Thoracic aorta (tissue), 2 donors: ENCODE measurements at places on chromosomes 7 and 10.

GRCh38 chr7:11427686-11428273 lies 404.2 kb downstream of the THSD7A start:
- H3K4me1 ChIP-seq = no peaks in the 10 kb centered on the region
- no peaks in the 10 kb centered on the region for H3K27me3 ChIP-seq
- no peak overlapping the region for H3K27ac ChIP-seq
- H3K36me3 ChIP-seq = no peaks in the 10 kb centered on the region

GRCh38 chr10:68272833-68273232 lies 40.9 kb upstream of the ATOH7 start:
- no peaks in the 10 kb centered on the region for H3K27me3 ChIP-seq
- no peak overlapping the region for H3K27ac ChIP-seq
- no peaks in the 10 kb centered on the region for H3K4me1 ChIP-seq
- no peaks in the 10 kb centered on the region for H3K36me3 ChIP-seq
- H3K4me3 ChIP-seq = no peak overlapping the region

DNA sequence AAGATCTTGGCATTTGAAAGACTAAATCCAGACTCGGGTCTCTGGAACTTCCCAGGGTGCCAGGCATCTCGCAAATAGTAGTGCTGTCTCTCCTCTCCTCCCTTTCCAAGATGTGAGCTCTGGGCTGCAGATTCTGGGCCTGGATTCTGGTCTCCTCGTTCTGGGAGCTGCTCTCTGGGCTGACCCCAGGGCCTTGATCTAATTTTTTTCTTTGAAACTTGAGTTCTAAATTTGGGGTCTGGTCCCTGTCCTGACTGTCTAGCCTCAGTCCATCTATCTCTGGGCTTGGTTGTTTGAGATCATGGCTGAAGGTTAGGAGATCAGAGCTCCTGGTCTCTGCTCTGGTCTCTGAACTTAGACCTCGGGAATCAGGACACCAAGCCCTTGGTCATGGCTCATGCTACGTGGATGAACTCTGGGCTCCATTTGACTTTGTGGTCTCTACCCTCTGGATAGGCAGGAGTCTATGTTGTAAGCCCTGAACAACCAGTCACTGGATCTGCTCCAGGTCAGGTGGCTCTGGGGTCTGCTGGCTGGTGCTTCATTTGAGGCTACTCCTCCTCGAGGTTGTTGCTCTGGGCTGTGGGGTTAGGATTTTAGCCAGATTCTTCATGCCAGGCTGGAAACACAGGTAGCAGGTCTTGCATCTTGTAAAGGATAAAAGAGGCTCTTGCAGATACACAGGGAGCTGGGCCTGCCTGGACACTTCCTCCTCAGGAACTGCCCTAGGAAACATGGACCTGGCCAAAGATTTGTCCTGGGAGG lies 8.0 kb upstream of the MBL2 start:
- no peaks in the 10 kb centered on the region for H3K4me1 ChIP-seq
- H3K27me3 ChIP-seq = no peaks in the 10 kb centered on the region
- no peak for DNase-seq

- no peak for DNase-seq
- H3K27me3 ChIP-seq = no peaks in the 10 kb centered on the region
- no peak overlapping the region for H3K27ac ChIP-seq
- no peaks in the 10 kb centered on the region for H3K4me1 ChIP-seq
- H3K4me3 ChIP-seq = no peak overlapping the region
- H3K36me3 ChIP-seq = no peaks in the 10 kb centered on the region
Measured at GRCh38 chr10:78390051-78390450, 356.4 kb downstream of the RPS24 start.

- no peaks in the 10 kb centered on the region for H3K4me1 ChIP-seq
- DNase-seq = no peak
- no peaks in the 10 kb centered on the region for H3K27me3 ChIP-seq
- no peak overlapping the region for H3K27ac ChIP-seq
- no peaks in the 10 kb centered on the region for H3K36me3 ChIP-seq
- no peak overlapping the region for H3K4me3 ChIP-seq
Measured at GRCh38 chr7:10860516-10860915, 113.2 kb upstream of the PHF14 start.
